ENCODE measurements at places on chromosomes 7 and 10. TPM values are rescaled to one million over a fixed set of nuclear protein-coding genes. Genes with fewer than 3 reads are reported as not detected.

DNA sequence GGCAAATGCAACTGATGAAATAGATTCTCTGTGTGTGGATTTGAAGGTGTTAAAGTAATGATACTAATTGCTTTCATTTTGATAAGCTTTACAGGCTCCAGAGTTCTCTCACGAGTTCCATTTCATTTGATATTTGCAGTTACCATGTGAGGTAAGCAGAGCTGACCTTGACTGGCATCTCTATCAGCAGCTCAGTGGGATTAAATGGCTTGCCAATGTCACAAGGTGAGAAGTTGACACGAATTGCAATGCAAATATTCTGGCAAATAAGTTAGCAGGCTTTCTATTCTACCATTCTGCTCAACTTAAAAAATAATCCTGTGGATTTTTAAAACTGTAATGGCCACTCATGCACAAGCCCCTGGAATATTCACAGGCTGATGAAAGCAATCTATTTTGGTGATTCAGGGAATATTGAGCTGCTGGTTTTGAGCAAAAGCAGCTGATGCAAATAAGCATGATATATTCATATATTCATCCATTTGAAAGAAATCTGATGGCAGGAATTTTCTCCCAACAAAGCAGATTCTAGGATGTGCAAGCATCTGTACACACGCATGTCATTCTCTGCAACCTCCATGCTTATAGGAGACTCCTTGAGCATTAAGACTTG, 64.5 kb upstream of the ANKRD1 start:
- no peak for DNase-seq

GRCh38 chr7:88233828-88234227, 14.0 kb upstream of the SRI start:
- no peak for DNase-seq

Gene TMEM273
- 36.0 TPM for total RNA-seq

Gene ARHGEF35
- 4.2 TPM for total RNA-seq

GRCh38 chr7:23369695-23370404, 70.7 kb downstream of the MALSU1 start:
- DNase-seq = no peak

Gene PODXL
- 5.8 TPM for total RNA-seq

Gene SYCE1
- total RNA-seq = not detected

- no peak for DNase-seq
These were observed 29.6 kb downstream of the MAD1L1 start for GRCh38 chr7:2202901-2203765.

- DNase-seq = no peak
These were observed 8.1 kb upstream of the SGCE start for GRCh38 chr7:94664023-94664422.

Gene GIMAP4
- total RNA-seq = 0.27 TPM

Gene HSPA12A
- 18.8 TPM for total RNA-seq

GRCh38 chr10:88781206-88781605, 21.3 kb upstream of the LIPM start:
- no peak for DNase-seq

GRCh38 chr10:7853226-7853842, 35.0 kb downstream of the TAF3 start:
- no peak for DNase-seq

GRCh38 chr7:6379886-6380285, 67.9 kb downstream of the DAGLB start:
- DNase-seq = no peak

Gene PDAP1
- total RNA-seq = 60.4 TPM

DNA sequence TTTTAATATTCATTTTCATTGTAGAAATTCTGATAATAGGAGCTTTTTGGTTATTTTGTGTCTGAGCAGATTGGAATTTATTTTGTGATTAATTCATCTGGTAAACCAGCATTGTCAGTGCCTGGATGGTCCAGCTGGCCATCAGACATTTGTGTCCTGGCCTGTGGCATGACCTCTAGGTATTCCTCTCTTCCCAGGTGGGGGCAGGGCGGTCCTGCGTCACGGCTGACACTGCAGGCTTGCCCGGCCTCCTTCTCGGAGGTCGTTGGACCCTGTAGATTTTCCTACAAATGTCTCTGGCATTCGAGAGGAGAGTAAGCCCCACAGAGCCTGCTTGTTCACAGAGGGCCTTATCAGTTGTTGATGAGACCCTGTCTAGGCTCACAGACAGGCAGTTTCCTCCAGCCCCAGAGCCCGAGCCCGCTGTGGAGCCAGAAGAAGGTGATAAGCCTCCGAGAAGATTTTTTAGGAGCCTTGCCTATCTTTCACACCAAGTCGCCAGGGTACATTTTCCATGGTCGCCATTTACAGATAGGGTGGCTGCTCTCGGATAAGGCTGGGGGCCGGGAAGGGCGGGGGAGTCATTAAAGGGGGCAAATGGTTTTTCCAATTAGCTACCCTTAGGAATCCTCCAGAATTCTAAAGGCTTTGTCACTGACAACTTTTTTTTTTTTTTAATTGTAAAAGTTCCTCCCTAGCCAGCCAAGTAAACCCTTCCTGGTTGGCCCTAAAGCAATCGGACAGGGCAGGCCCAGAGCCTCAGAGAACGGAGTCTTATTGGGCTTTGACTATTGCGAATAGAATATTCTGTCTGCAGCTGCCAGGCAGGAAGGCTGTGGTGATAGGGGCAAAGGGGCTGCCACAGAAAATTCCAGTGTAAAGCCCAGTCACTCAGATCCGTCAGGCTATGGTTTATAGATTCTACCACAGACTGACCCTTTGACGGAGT, 78.1 kb upstream of the TBX20 start:
- no peak for DNase-seq

DNA sequence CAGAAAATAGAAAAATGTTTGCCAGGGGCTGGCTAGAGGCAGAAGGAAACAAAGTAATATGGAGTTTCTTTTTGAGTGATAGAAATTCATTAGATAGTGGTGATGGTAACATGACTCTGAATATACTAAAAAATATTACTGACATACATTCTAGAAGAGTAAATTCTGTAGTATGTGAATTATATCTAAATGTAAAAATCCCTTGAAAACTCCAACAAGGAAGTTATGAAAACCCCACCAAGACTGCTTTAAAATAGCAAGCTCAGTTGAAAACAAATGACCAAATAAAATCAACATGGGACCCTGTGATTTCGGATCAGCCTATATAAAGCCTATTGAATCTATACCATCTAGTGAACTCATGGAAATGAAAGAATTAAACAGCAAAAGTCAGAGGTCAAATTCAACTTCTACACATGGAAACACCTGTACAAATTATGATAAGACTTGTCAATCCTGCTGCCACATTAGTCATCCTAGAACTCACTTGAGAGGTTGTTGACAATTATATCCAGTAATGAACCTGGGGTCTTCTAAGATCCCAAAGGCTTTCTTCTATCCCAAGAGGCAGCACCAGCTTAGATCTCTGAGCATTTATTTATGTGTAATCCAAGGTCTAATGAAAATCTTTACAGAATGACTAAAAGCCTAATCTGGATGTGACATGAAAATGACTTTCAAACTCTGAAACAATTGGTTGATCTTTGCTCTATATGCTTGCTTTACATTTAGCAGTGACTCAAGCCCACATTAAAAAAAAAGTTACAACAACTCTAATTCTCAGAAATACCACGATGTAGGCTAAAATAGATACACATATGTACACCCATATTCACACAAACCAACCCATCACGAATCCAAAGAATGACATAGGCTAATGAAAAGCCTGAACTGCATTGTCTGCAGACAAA, 59.3 kb downstream of the OSBPL3 start:
- DNase-seq = no peak

All from B cell (primary cell).